Left cardiac atrium (tissue), 4 donors: ENCODE measurements at places on chromosomes 16 and 17. TPM values are rescaled to one million over a fixed set of nuclear protein-coding genes. Genes with fewer than 3 reads are reported as not detected.

DNA sequence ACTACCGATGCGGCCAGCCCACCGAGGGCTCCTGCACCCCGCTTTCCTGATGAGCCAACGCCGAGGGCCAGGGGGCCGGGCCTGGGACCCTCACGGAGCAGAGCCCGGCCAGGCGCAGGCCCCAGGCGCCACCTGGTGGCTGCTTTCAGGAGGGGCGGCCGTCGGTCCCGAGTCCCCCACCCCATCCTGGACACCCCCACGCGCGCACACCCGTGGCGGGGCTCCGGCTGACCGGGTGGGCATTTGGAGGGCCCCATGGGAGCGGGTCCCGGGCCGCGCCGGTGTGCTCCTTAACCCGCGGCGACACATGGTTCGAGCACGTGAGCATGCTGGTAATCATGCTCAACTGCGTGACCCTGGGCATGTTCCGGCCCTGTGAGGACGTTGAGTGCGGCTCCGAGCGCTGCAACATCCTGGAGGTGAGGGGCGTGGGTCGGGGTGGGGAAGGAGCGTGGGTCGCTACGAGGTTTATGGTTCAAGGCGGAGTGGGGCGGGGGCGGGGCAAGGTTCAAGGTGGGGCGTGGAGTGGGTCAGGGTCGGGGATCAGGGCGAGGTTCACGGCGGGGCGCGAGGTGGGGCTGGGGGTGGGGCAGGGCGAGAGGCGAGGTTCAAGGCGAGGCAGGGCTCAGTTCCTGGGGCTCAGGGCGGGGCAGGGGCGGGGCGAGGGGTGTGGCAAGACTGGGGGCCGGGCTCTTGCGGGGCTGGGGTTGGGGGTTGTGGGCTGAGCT lies 30.2 kb downstream of the TPSG1 start:
- DNase-seq: no peak

TANC2 gene
- total RNA-seq: 14.1 TPM

CHST4 gene
- total RNA-seq: 0.16 TPM

DNA sequence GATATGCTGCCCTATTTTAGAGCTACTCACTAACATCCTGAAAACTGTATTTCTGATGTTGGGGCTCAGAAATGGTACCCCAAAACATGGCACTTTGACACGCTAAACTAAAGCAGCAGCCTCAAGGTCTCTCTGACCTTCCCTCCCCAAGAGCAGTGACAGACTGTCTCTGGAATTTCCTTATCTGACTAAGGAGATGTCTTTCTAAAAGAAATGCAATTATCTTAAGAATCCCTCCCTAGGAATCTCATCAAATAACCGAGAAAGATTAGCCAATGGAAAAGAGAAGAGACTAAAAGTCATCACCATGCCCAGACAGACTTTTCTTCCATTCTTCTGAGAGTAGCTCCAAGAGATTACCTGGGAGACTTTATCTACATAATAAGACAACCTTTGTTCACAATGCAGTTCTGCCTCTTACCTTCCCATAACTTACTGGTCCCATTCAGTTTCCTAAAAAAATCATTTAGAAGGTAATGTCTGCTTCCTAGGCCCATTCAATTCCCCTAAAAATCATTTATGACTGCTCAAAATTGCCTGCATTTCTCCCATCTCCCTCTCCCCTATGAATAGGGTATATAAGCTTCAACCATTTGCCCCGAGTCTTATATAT lies 123.9 kb downstream of the CPPED1 start:
- DNase-seq: no peak

EPN3 gene
- 16.1 TPM for total RNA-seq

DNA sequence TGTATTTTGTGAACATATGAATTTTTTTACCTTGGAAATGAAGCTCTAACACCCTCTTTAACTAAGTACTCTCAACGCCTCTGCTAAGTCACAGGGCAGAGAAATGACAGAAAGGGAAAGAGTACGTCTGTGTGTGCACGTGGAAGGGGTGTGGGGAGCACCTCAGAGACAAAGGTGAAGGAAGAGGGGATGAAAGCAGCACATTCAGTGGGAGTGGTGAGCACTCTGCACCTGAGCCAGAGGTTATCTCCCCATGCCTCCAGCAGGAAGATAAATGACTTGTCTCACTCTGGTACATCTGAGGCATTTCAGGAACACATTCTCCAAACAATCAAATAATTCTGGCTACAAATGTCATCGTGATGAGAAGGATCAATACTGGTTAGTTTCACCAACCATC lies 15.0 kb downstream of the GNA13 start:
- no peak for DNase-seq

- DNase-seq: no peak
Measured at GRCh38 chr17:45883063-45883462, 11.3 kb upstream of the MAPT start.

KRTAP17-1 gene
- not detected for total RNA-seq

KCNJ2 gene
- total RNA-seq: 4.8 TPM

DNA sequence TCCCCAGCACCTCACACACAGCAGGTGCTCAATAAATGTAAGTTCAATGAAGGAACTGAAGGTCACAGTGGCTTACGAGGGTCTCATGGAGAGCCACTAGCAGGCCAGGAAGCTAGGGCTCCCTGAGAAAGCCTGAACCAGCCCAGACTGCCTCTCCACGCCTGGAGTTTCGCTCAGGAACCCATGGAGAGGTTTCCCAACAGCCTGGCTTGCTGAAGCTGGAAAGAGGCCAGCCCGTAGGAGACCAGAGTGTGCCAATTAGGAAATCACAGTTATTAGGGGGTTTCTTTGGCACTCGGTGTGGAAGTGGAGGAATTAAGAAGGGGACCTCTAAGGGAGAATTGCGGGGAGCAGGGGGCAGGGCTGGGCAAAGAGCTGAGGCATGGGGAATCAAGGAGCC lies 36.3 kb upstream of the CACNG1 start:
- no peak for DNase-seq

- DNase-seq: no peak
Measured at GRCh38 chr17:74740173-74740572, 3.1 kb downstream of the RAB37 start.

DNA sequence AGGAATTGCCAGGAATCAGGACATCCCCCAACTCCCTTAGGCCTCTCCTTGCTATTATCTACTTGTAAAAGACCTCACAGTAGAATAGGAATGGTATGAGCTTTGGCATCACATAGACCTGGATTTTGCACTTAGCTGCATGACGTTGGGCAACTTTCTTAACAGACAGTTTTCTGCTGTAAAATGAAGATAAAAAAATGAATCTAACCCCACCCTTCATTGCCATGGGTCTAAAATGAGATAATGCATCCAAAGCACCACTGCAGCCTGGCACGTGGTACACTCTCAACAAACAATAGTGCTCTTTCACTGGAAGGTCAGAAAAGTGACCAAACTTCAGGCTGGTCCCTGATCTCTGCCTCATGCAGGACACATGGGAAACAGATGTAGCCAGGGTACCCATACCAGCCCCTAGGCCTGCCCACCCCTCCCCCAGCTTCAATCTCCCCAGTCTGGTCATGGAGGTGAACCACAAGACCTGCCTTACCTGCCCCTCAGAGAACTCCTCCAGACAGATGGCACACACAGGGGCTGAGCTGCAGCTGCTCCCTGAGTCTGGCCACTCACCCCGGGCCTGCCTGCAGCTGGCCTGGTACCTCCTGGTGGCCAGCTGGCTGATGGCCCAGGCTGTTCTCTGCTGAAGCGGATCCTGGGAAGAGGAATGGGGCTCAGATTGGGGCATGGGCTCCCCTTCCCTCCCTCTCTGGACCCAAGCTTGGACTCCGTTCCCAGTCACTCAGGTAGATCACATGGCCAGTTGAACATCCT lies 8.5 kb upstream of the SUPT4H1 start:
- no peak for DNase-seq

ABCA8 gene
- total RNA-seq: 80.6 TPM

SLC16A11 gene
- 2.5 TPM for total RNA-seq

- DNase-seq: no peak
Measured at GRCh38 chr17:65154770-65155589, 17.8 kb downstream of the RGS9 start.

- DNase-seq: peak; percentile 90
Measured at GRCh38 chr17:35764123-35764991, 3.7 kb downstream of the C17orf50 start.

LITAFD gene
- not detected for total RNA-seq

DNA sequence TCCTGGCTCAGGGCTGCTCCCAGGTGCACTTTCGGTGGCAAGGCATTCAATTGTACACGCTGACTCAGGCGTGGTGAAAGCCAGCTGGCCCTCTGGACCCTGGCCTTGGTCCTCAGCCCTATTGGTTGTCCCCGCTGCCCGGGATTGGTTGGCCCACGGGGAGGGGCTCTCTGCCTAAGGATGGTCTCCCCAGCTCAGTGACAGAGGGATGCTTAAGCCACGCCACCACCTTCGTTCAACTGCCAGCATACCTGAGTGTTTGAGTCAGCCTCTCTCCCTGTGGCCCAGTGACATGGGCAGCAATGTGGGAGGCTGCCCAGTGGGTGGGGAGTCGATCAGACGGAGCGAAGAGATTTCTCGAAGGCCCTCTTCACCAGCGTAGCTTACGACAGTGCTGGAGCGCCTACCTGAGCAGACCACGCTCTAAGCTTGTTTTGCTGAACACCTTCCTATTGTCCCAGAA lies 30.3 kb downstream of the IRF8 start:
- DNase-seq: no peak

CD300E gene
- 1.4 TPM for total RNA-seq

SOCS1 gene
- total RNA-seq: 5.8 TPM

DNA sequence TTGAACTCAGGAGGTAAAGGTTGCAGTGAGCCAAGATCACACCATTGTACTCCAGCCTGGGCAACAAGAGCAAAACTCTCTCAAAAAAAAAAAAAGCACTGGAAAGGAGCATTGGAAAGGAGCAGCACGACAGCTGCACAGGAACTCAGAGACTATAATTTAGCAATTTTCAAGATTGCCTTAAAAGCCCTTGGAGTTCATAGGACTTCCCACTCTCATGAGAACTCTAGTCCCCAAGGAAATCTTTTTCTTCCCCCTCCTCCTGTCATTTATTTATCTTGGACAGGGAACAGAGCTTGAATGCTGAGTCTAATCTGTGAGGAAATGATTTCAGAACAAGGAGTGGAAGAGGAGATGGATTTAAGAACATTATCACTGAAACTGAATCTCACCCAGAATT lies 69.0 kb downstream of the PLXDC1 start:
- no peak for DNase-seq

- no peak for DNase-seq
Measured at GRCh38 chr17:59406808-59407381, 75.4 kb downstream of the YPEL2 start.

DNA sequence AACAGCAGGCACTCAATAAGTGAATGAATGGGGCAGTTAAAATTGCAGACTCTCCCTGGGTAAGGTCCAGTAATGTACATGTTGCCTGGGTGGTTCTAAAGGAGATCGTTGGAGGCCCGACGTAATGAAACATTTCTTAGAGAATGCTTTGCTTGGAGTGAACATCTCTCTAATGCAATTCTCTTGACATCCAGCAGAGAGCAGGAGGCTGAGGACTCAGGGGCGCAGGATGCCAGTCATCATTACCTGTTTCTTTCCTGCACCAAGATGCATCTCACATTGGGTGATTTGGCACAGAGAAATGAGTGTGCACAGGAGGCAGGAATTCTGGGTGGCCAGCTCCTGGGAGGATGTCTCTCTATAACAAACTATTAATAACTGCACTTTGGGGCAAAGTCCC lies 130.3 kb upstream of the RBBP6 start:
- no peak for DNase-seq

EPX gene
- total RNA-seq: not detected

LRRC37B gene
- 4.4 TPM for total RNA-seq

GRCh38 chr16:27410761-27411160 lies 8.8 kb downstream of the IL21R start:
- DNase-seq: no peak

ZNF319 gene
- total RNA-seq: 5.9 TPM

ERBB2 gene
- 72.7 TPM for total RNA-seq

DNA sequence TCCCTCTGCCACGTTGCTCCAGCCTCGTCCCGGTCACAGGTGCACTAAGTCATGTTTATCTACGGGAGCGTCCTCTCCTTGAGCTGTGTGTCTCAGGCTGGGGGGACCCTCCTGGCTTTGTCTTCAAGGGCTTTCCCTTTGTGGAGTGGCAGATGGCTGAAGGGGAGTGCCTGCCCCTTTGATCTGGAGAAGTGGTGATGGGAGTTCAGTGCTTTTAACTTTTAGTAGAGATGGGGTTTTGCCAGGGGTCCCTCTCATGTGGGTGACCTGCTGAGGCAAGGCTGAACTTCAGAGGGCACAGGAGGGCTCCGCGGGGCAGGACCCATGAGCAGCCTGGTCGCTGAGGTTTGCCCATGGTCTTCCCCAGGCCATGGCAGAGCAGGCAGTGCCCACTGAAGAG lies 73.1 kb upstream of the CDC42EP4 start:
- no peak for DNase-seq

TMEM106A gene
- 7.6 TPM for total RNA-seq

GRCh38 chr16:17379121-17379571 lies 91.6 kb downstream of the XYLT1 start:
- DNase-seq: peak; percentile 57

DNA sequence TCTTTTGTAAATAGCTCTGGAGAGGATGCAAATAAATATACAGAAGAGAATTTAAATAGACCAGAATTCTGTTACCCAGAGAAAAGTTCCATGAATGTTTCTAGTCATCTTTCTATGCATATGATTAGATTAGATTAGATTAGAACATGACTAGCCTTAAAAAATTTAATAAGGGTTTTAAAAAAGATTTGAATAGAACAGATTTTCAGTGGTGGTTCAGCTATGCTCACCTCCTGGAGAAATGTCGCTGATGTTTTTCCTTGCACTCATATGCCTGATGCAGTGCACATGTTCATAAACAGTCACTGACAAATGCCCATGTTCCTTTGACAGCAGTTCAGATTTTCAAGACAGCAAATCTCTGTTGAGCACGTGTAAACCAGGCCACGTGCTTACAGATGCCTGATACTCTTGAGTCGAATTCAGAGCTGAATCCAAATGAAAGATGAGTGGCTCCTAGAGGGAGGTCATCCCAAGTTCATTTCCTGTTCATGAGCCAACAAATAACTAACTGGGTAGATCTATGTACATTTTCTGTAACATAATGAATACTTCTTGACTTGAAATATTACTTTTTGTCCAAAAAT lies 19.9 kb upstream of the RAB11FIP4 start:
- no peak for DNase-seq

DNA sequence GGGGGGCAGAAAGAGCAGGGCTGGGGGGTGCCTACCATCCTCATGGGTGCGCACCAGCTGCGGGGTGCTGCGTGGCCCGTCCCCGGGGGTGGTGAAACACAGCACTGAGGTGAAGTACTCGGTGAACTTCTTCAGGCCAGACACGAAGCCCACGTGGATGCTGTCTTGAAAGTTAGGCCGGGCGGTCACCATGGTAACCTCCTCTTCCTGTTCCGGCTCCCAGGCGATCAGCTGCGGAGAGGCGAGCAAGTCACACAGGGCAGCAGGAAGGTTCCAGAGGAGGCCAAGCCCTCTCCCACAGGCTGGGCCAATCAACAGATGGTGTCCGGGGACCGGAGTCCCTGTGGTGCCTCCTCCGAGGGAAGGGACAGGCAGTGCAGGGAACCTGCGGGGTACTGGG lies 90.1 kb upstream of the CDC42EP4 start:
- peak; percentile 58 for DNase-seq

RHBDL3 gene
- total RNA-seq: 15.0 TPM

- DNase-seq: no peak
Measured at GRCh38 chr17:10772425-10773380, 31.2 kb downstream of the TMEM238L start.

MYL11 gene
- not detected for total RNA-seq
